ENCODE measurements at places on chromosomes 3 and 15.

DNA sequence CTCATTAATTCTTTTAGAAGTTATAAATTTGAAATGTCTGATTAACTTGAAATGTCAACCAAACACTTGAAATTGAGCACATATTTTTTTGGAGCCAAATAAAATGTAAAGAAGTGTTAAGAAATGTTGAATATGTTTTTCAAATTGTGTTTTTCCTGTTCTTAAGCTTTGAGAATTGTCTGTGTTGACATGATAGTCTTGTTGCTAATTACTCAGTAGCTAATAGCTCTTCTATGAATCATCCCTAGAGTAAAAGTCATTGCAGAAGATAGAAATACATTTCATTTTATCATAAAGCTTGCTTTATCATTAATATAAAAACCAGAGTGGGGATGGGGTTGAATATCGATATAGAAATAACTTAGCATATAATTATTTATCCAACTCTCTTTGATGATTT is 41.9 kb upstream of the ABHD10 start:
- no peak for DNase-seq

GRCh38 chr3:150729682-150730360 is 26.1 kb upstream of the ERICH6 start:
- DNase-seq, result no peak

DNA sequence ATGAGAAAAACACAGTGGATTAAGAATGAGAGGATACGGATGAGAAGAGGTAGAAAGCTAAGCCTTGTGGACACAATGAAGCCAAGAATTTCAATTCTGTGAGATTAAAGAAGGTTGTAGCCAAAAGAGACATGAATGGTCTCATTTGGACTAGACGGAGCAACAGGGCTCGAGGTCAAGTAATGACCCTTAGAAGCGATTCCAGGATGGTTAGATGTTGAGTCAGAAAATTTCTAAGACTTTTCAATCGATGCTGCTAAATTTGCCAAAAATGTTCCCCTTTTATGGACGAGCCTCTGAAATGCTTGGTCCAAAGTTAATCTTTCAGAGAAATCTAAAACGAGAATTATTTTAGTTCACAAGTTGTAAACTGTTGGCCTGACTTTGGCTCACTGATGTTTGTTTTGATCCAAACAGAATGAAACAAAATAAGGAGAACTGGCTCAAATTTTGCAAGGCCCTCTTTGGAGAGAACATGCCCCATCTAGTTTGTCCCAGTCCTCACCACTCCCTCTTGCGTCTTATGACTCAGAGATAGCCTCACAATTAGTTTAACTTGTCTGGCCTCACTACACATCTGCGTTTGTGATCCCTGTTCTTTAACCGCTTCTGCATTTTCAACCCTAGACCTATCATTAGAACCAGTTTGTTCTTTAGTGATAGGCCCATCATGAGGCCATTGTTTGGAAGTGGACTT is 235.5 kb downstream of the PDZRN3 start:
- DNase-seq, result no peak

GRCh38 chr15:49769225-49769624 is 148.4 kb downstream of the DTWD1 start:
- no peak for DNase-seq

DNA sequence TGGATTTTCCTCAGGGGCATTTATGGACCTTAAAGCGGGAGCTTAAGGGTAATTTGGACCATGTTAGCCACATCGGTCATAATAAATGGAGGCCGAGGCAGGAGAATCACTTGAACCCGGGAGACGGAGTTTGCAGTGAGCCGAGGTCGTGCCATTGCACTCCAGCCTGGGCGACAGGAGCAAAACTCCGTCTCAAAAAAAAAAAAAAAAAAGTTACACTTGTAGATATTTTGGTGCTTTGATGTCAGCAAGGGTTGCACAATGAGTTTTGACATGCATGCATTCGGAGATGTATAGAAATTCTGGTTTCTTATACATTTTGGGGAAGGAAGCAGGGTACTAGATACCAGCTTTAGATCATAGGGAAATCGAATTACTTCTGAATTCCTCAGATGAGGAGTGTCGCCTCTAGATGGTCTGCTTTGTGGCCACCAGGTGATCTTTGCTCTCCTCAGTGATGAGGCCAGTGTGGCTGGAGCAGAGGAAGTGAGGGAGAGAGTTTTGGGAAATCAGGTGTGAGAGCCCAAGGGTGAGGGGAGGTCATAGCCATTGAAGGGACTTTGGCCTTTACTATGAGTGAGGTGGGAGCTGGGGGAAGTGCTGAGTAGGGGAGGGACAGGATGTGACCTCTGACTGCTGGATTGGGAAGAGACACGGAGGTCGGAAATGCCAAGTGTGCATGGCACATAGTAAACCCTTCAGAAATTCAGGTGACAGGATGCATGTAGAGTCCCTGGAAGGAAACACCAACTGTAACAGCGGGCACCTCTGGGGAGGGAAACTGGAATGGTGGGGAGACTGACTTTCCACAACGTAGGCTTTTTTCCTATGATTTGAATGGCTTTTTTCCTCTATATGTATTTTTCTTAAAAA is 8.4 kb upstream of the RBSN start:
- no peak for DNase-seq

DNA sequence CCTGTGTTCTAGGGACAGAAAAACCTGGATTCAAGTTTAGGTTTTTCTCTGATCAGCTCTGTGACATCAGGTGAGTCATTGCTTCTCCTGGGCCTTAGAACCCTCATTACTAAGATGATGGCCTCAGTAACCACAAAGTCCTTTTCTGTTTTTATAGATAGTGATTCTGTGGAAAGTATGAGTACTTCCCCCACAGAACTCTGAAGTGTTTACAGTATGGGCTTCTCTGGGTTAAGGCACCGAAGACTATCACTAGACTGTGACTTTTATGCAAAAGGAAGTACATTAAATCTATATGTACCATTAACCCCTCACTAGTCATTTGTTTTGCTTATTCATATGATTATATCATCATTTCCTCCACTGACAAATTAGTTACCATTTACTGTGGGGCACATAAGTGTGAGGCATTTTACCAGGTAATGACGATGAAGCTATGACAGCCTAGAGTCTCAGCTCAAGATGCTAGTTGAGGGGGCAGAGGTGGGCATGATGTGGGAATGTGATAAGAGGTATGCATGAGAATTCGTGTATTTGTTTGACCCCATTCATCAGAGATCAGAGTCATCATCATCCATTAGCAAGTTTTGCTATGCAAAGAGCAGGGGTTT is 15.0 kb upstream of the RORA start:
- no peak for DNase-seq

GRCh38 chr3:8205881-8206280 is 295.7 kb upstream of the LMCD1 start:
- DNase-seq, result no peak

- no peak for DNase-seq
Measured at GRCh38 chr3:156685198-156685597, 10.8 kb downstream of the TIPARP start.

- DNase-seq, result no peak
Measured at GRCh38 chr3:89380016-89380415, 272.6 kb downstream of the EPHA3 start.

DNA sequence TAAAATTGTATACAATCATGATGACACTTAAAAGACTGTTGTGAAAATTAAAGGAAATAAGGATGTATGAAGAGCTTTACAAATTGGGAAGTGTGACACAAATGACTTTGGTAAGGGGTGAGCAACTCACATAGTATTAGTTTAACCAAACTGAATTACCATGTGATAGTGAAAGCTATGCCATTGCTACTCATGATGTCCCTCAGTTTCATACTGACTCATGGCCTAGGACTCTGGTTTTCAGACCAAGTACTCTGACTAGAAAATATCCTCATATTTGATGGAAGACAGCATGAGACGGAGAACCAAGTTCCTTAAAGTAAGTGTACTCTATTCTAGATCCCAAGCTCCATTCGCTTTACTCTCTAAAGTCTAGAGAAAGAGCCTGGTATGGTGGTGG is 203.2 kb upstream of the ICE2 start:
- DNase-seq, result no peak

GRCh38 chr3:188729422-188729821 is 442.3 kb upstream of the TPRG1 start:
- DNase-seq, result no peak

- peak; percentile 44 for DNase-seq
Measured at GRCh38 chr3:87167628-87168456, 59.3 kb upstream of the CHMP2B start.
